ENCODE measurements at places on chromosomes 5 and 9.

- DNase-seq = no peak
Observed at GRCh38 chr9:70427161-70427945, 12.9 kb upstream of the KLF9 start.

GRCh38 chr5:16178745-16179372, 732 bp downstream of the MARCHF11 start:
- peak; percentile 70 for DNase-seq

- no peak for DNase-seq
Observed at GRCh38 chr9:8361364-8361763, 561.8 kb upstream of the DMAC1 start.

GRCh38 chr5:103369125-103370120, 110.9 kb downstream of the MACIR start:
- DNase-seq = no peak

GRCh38 chr5:74468421-74468820, 172.1 kb downstream of the ENC1 start:
- no peak for DNase-seq

GRCh38 chr9:137175345-137175961, 3.6 kb upstream of the TMEM210 start:
- DNase-seq = no peak

GRCh38 chr5:145945620-145946111, 9.3 kb downstream of the SH3RF2 start:
- DNase-seq = no peak

- DNase-seq = no peak
Observed at GRCh38 chr5:141877356-141878185, 639 bp downstream of the PCDH1 start.

DNA sequence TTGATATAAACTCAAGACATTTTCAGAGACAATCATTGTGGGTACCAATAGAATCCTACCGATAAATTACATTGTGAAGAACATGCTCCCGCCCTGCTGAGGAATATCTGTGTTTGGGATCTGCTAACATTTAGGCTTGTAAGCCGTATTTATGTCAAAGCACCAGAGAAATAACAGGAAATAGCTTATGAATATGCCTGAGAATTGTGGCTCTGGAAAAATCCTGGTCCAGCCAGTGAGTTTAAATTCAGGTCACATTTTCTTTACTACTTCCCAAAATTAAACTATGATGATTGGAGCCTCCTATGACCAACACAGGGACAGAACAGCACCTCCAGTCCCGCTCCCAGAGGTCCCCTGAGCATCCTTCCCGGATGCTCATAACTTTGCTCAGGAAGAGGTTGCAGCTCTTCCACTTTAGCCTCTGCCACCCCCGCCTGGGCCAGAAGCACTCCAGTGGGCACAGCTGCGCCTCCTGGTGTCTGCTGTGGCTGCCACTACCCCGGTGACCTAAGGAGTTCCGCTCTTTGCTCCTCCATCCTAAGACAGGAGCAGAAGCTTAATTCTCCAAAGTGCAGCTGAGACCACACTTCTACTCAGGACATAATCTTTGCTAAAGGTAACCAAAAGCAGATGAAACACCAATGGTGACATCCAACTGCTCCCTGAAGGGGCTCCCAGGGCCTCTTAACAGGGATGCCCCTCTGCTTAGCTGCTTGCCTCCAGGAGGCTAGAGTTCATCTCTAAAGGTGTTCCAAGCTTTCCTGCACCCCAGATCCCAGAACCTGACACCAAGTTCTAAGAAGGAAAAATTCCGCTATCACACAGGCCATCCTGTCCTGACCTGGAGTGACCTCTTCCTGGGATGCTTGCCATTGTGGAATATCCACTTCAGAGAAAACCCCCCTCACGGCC, 58.8 kb downstream of the SLC1A1 start:
- no peak for DNase-seq

- no peak for DNase-seq
Observed at GRCh38 chr5:153276151-153276550, 214.3 kb upstream of the GRIA1 start.

- DNase-seq = peak; percentile 54
Observed at GRCh38 chr9:20566401-20566800, 55.9 kb downstream of the MLLT3 start.

DNA sequence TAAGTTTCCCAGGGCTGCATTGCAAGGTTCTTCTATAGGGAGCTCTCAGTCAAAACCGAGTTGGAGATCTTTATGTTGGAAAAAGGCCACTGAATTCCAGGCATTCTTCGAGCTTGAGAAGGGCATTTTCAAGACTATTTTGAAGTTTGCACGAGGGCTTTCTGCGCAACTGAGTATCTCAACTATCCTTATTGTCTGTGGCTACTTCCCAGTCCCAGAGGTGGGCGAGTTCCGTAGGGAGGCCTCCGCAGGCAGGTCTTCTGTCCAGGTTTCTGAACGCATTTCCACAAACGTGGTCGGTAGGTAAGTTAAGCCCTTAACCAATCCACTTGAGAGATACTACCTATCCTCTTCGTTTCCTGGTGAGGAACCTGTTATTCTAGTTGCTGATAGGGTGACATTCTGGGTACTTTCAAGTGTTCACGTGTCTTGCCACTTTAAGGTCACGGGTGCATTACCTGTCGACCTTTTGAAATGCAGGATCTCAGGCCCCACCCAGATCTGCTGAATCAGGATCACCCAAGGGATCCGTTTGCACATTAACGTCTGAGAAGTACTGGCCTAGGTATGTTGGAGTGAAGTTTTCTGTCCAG, 51.4 kb upstream of the TJP2 start:
- DNase-seq = peak; percentile 75

DNA sequence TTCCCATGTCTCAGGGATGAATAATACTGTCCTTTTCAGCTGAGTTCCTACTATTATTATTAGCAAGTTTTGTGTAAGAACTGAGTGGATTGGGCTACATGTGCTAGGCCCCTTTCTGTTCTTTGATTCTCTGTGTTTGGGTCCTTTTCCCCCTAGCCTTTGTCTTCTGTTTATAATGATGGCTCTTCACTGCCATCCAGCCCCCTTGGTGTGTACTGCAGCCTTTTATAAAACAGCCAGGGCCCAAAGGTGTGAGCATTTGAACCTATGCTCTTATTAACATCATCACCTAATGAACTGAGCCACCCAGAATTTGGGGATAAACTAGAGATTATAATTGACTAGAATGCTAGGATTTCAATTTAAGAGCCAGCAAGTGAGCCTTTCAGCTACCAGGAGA, 52.6 kb downstream of the PLAC8L1 start:
- DNase-seq = no peak

DNA sequence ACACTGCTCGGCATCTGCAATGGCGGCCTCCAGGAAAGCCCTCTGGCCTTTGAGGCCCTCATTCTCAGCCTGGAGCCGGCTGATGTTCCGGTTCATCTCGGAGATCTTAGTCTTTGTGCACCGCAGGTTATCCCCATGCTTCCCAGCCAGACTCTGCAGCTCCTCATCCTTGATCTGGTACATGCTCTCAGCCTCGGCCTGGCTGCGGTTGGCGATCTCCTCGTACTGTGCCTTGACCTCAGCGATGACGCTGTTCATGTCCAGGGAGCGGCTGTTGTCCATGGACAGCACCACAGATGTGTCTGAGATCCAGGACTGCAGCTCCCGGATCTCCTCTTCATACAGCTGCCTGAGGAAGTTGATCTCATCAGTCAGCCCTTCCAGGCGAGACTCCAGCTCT, 21.9 kb downstream of the CEP120 start:
- no peak for DNase-seq

DNA sequence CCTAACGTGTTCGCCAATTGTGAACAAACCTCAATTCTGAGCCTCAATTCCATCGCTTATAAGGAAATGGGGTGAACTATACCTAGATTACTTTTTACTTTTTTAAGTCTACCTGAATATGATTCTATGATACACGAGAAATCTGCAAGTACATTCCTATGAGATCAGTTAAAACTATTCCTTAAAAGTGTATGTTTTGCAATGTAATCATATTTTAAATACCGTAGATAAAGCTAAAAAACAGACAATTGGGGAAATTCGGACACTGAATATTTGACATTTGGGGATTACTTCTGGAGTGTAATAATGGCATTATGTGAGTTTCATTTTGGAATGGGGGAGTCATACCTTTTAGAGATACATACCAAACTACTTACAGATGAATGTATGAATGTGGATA, 62.3 kb downstream of the STRBP start:
- no peak for DNase-seq
